ENCODE measurements at places on chromosomes 2 and 18.

GRCh38 chr2:62281663-62282062 is 85.7 kb downstream of the B3GNT2 start:
- no peak for DNase-seq

GRCh38 chr2:73922681-73923080 is 4.0 kb upstream of the DGUOK start:
- DNase-seq: no peak

DNA sequence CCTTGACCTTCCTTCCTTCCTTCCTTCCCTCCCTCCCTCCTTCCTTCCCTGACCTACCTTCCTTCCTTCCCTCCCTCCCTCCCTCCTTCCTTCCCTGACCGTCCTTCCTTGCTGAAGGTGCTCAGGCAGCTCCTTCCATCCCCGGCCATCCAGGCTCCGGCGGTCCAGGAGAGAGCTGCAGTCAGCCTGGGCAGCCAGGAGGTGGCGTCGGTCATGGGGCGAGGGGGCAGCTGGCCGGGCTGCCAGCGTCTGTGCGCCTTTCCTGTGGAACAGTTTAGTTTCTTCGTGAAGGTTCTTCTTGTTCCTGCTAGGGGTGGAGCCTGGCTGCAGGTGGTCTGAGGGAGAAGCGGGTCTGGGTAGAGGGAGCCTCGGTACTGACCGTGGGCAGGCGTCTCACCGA is 15.7 kb downstream of the GPR35 start:
- no peak for DNase-seq

GRCh38 chr2:167925758-167926157 is 321.6 kb downstream of the STK39 start:
- DNase-seq: no peak

- DNase-seq: no peak
Observed at GRCh38 chr2:177303939-177304338, 39.4 kb upstream of the NFE2L2 start.

GRCh38 chr18:55488473-55488872 is 99.5 kb downstream of the TCF4 start:
- no peak for DNase-seq

GRCh38 chr2:133438848-133439564 is 129.3 kb downstream of the NCKAP5 start:
- DNase-seq: no peak

- no peak for DNase-seq
Observed at GRCh38 chr2:35931626-35932025, 424.0 kb upstream of the CRIM1 start.

DNA sequence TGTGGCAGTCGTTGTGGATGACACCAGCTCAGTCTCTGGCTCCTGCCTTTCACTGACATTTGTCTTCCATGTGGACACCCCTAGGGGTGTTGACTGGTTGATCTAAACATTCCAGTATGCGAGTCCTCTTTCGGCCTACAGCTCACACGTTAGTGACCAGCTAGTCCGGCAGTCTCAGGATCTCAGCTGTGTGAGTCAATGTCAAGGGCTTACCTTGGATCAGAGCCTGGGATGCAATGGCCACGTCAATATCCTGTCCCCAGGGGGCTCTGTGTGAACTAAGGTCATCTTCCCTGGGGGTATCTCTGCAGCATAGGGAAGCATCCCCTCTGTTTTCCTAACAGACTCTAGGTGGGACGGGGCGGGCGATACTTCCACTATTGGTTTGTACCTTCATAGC is 35.1 kb upstream of the YWHAQ start:
- no peak for DNase-seq

DNA sequence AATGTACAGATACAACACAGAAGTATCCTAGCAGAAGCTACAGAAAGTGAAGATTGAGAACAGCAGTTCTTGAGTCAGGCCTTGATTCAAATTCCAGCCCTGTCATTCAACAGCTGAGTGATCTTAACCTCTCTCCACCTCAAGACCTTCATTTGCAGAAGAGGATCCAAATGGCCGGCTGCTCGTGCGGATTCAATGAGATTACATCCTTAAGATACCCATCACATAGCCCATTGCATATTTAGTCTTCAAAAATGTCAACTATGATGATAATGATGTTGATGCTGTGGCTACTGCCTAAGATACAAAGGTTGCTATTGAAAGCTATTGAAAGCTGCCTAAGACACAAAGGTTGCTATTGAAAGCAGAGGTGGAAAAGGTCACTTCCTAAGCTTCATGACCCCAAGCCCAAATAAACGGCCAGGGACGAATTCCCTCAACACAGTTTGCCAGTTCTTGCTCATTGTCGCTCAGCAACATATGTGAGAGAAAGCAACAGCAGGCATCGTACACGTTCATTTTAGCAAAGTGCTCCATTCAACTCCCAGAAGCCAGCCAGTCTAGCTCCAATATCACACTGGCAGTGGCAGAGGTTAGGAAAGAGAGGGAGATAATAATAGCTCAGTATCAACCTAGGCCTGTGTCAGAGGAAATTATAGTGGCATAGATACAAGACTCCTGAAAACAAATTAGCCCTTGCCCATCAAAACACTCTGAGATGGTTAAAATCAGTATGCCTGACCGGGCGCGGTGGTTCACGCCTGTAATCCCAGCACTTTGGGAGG is 36.1 kb downstream of the MRPL35 start:
- DNase-seq: no peak

GRCh38 chr2:151002959-151003600 is 258.6 kb downstream of the RBM43 start:
- no peak for DNase-seq

DNA sequence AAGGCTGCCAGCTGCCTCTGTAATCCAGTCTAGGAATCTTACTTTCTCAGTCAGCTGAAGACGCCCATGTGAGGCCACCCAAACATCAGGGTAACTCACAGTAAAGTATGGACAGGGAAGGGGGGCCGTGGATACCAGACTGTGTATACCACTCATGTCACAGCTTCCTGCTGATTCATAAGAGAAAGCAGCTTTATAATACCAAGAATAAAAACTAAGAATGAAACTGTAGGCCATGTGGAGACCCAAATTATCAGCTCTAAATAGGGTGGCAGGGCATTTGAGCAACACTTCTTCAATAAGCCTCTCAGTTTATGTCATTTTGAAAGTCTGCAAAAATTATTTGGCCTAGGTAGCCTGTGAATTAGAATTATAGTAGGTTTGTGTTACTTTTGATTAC is 115.0 kb upstream of the CDCA7 start:
- no peak for DNase-seq

GRCh38 chr2:97908208-97908676 is 87.5 kb downstream of the TMEM131 start:
- DNase-seq: no peak

- no peak for DNase-seq
Observed at GRCh38 chr2:127089478-127090235, 17.3 kb downstream of the BIN1 start.

DNA sequence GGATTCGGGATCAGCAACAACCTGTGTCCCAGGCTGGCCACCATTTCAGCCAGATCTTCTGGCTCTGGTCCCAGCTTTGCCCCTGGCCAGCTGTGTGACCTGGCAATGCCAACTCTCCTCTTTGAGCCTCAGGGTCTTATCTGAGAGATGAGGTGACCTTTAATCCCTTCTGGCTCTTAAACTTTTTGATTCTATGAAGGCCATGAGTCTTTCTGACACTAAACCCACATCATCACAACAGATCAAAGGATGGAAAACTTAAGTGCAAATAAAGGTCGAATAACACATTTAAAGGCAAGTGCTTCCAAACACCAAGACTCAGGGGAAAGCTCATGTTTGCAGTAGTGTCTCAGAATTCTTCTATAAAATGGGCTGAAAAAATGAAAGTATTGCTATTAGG is 491.8 kb upstream of the NRP2 start:
- DNase-seq: no peak

Data from activated CD8-positive, alpha-beta T cell treated with anti-CD3 and anti-CD28 coated beads, Interleukin-2, amount 10 ng/mL, durations not matched to agents 7 days and 5 days (primary cell).